ENCODE measurements at places on chromosomes 4 and X.

DNA sequence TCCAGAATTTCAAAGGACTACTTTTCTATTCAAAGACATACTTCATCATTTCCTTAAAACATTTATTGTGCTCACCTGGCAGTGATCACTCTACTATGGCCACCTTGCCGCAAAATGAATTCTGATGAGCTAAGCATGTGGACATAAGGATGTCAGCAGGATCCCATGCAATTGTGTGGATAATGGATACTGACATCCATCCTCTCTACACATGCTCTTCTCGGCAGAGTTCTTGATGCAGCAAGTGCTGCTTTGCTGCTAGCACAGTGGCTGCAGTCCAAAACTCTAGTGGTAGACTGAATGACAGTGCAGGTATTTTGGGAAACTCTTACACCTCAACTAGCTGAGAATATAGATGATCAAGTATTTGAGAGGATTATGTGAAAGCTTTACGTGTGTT is 168.0 kb downstream of the BANK1 start:
- no peak for DNase-seq

GRCh38 chrX:1178580-1179057 is 33.8 kb downstream of the CRLF2 start:
- DNase-seq: no peak

- DNase-seq: no peak
These were observed 13.0 kb upstream of the LEF1 start for GRCh38 chr4:108181704-108182103.

GRCh38 chrX:51894697-51895336 is 1.4 kb downstream of the MAGED1 start:
- DNase-seq: no peak

DNA sequence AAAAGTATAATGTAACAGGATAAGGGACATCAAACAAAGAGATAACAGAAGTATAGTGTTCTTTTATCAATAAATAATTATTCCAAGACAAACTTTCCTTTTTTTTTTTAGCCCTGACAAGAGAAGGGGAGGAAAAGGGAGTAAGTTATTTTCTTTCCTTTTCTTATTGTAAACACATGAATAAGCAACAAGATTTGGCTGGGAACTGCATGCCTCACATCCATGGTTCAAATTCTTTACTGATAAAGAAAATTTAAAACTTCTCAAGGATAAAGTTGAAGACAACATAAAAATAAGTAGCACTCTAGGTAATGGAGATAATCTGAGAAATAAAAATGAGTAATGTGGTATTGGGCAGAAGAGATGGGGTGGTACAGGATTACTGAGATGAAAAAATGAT is 71.6 kb downstream of the NEK1 start:
- DNase-seq: no peak

DNA sequence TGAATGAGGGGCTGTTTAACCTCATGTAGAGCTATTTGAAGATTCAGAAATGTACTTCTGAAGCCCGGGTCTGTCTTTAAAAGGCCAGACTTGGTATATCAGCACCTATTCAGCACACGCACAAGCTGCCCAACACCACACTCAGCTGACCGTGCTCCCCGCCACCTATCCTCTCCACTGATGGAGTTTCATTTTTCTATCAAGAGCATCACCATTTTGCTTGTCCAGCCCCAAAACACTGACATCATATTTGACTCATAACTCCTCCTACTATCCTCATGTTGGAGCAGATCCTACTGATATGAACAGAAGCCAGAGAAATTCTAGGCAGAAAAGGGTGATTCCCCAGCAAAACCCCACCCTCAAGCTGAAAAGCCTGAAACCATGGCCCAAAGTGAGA is 100.3 kb downstream of the SORBS2 start:
- DNase-seq: no peak
